Prostate gland (tissue), 2 donors: ENCODE measurements at places on chromosomes 1 and 21. TPM values are rescaled to one million over a fixed set of nuclear protein-coding genes. Genes with fewer than 3 reads are reported as not detected.

DNA sequence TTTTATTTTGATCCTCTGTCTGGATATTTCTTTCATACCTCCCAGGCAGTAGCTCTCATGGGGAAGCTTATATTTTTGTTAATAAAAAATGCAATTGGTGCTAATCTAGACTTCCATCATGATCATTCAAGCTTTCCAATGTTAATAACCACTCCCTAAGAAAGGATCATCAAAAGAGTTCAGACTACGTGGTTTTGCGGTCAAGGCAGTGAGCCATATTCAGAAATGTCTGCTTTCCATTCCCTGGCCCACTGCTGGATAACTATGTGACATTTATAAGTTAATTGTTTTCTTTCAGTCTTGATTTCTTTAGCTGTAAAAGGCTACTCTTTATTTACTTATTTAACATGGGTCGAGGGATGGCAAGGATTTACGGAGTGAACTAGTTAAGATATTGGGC, 414.6 kb downstream of the LMO4 start:
- no peak for DNase-seq
- peaks cover 6% of the 10 kb centered on the region for H3K27me3 ChIP-seq
- H3K4me3 ChIP-seq: no peak overlapping the region
- no peaks in the 10 kb centered on the region for H3K4me1 ChIP-seq
- no peaks in the 10 kb centered on the region for H3K36me3 ChIP-seq

The ZBED6 gene
- 5.8 TPM for total RNA-seq

- DNase-seq: no peak
- no peaks in the 10 kb centered on the region for H3K4me1 ChIP-seq
- no peak overlapping the region for H3K4me3 ChIP-seq
- H3K27me3 ChIP-seq: no peaks in the 10 kb centered on the region
- H3K36me3 ChIP-seq: no peaks in the 10 kb centered on the region
- no peak overlapping the region for H3K27ac ChIP-seq
Measured at GRCh38 chr1:61612602-61613001, 112.3 kb downstream of the TM2D1 start.

DNA sequence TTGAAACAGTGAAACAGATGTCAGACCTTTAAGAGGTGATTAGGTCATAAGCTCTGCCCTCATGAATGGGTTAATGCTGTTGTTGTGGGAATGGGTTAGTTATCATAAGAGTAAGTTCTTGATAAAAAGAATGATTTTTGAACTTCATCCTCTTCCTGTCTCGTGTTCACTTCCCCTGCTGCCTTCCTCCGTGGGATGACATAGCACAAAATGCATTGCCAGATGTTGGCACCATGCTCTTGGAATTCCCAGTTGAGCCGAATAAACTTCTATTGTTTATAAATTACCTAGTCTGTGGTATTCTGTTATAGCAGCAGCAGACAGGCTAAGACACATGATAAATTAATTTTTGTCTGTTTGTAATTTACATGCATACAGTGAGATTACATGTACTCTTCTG, 112.0 kb upstream of the LRRC7 start:
- no peaks in the 10 kb centered on the region for H3K27me3 ChIP-seq
- no peak overlapping the region for H3K4me3 ChIP-seq
- no peak overlapping the region for H3K27ac ChIP-seq
- no peak for DNase-seq

DNA sequence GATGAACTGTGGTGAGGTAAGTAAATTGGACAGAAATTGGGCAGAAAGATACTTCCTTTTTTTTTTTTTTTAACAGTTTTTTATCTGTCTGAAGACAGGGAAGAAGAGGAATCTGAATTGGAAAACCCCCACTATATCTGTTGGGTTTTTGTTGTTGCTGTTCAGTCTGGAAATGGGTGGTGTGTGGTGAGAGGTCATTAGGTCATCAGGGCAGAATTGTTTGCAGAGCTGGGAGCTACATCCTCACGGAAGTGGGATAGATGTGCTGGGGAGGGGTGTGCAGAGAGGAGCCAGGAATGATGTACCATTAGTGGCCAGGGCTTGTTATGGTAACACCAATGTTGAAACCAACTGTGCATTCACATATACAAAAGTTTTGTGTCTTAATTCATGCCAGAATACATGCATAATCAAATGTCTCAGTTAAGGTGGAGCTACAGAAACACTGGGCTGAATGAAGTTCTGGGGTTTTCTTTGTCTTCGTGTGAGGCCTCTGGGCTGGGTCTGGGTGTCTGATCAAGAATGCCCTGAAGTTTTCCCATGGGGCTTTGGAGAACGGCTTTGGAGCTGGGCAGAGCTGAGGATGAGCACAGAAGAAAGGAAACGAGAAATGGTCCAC, 12.4 kb downstream of the USP25 start:
- H3K27me3 ChIP-seq: no peaks in the 10 kb centered on the region
- H3K36me3 ChIP-seq: no peaks in the 10 kb centered on the region
- H3K27ac ChIP-seq: no peak overlapping the region
- no peak overlapping the region for H3K4me3 ChIP-seq
- no peak for DNase-seq

DNA sequence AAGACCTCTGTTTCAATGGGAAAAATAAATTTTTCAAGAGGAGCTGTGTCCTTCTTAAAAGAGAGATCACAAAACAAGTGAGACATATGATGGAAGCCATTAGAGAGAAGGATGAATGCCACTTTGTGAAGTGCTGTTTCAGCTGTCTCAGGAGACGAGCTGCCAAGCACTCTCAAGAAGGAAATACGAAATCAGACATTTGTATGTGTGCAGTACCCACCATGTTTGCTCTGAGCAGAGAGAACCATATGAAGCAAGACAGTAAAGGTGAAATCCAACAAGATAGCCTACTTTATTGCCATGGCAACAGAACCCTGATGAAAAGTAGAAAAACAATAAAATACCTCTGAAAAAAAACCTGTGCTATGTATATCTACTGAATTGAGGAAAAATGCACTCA, 168.1 kb downstream of the AMY1C start:
- H3K27me3 ChIP-seq: no peaks in the 10 kb centered on the region
- no peaks in the 10 kb centered on the region for H3K36me3 ChIP-seq
- H3K4me3 ChIP-seq: no peak overlapping the region
- no peak overlapping the region for H3K27ac ChIP-seq

DNA sequence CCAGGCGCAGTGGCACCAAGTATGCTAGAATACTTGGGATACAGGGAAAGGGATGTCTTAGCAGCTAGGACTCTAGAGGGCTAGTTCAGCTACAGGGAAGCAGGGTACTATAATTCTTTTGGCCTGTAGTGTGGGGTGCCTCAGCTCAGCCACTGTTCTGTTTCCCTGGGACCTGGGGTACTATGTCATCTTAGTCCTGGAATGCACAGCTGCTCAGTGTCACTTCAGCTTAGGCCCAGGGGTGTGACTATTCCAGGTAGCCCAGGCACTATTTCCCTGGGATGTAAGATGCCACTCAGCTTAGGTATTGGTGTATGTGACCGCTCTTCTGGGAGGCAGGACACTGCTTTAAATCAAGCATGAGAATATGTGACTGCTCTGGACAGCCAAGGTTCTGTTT, 34.1 kb downstream of the RGSL1 start:
- no peak overlapping the region for H3K4me3 ChIP-seq
- no peak overlapping the region for H3K27ac ChIP-seq
- DNase-seq: no peak
- H3K36me3 ChIP-seq: no peaks in the 10 kb centered on the region
- no peaks in the 10 kb centered on the region for H3K27me3 ChIP-seq
- no peaks in the 10 kb centered on the region for H3K4me1 ChIP-seq

The S100A1 gene
- total RNA-seq: 9.1 TPM

- no peak for DNase-seq
- no peaks in the 10 kb centered on the region for H3K4me1 ChIP-seq
- H3K27ac ChIP-seq: no peak overlapping the region
- no peaks in the 10 kb centered on the region for H3K27me3 ChIP-seq
Measured at GRCh38 chr1:121418369-121419049, 233.7 kb downstream of the SRGAP2C start.

- no peaks in the 10 kb centered on the region for H3K27me3 ChIP-seq
- H3K4me3 ChIP-seq: no peak overlapping the region
- no peak overlapping the region for H3K27ac ChIP-seq
- H3K4me1 ChIP-seq: no peaks in the 10 kb centered on the region
- no peak for DNase-seq
Measured at GRCh38 chr1:3562712-3563111, 48.6 kb downstream of the MEGF6 start.

The LINGO4 gene
- total RNA-seq: 2.3 TPM

The OR2T35 gene
- not detected for total RNA-seq

DNA sequence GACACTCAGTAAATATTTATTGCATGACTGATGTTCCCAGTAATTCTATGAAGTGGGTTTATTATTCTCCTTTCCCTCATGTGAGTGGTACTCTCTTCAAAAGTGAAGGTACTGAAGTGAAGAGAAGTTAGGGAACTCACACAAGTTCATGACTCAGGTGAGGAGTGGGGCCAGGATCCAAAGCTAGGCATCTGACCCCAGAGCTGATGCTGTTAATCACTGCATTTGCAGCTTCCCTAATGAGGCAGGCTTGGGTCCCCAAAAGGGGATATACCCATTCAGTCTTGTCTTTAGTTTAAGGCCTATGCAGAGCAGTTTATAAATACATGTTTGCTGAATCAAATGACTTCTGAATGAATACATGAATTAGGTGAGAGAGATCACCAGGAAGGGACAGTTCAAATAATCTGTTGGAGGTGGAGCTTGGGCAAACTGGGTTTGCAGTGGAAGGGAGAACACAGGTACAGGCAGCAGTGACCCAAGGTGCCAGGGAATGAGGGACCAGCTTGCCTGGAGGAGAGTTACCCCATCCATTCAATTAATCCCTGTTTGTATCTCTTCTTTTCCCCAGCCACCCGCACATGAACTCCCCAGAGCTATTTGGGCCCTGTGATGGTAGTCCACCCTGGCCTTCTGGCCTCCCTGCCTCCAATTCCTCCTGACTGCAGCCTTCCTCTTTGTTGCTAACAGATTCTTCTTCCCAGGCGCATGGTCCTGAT, 2.0 kb downstream of the CD58 start:
- no peaks in the 10 kb centered on the region for H3K4me1 ChIP-seq
- no peak overlapping the region for H3K27ac ChIP-seq
- no peak for DNase-seq
- no peaks in the 10 kb centered on the region for H3K36me3 ChIP-seq
- no peak overlapping the region for H3K4me3 ChIP-seq

The HSD3B2 gene
- total RNA-seq: not detected

- H3K36me3 ChIP-seq: no peaks in the 10 kb centered on the region
- H3K4me3 ChIP-seq: no peak overlapping the region
- no peak overlapping the region for H3K27ac ChIP-seq
- DNase-seq: no peak
- H3K27me3 ChIP-seq: no peaks in the 10 kb centered on the region
- no peaks in the 10 kb centered on the region for H3K4me1 ChIP-seq
Measured at GRCh38 chr1:98920441-98921110, 84.1 kb downstream of the PLPPR5 start.

- no peaks in the 10 kb centered on the region for H3K27me3 ChIP-seq
- H3K4me3 ChIP-seq: no peak overlapping the region
- peaks cover 6% of the 10 kb centered on the region for H3K36me3 ChIP-seq
Measured at GRCh38 chr1:19654386-19654785, 10.3 kb downstream of the NBL1 start.

GRCh38 chr1:162892906-162893611, 32.1 kb upstream of the CCDC190 start:
- H3K36me3 ChIP-seq: no peaks in the 10 kb centered on the region
- no peaks in the 10 kb centered on the region for H3K4me1 ChIP-seq
- DNase-seq: no peak
- H3K4me3 ChIP-seq: no peak overlapping the region
- no peak overlapping the region for H3K27ac ChIP-seq
- no peaks in the 10 kb centered on the region for H3K27me3 ChIP-seq

- DNase-seq: no peak
- no peaks in the 10 kb centered on the region for H3K27me3 ChIP-seq
- no peak overlapping the region for H3K4me3 ChIP-seq
- no peaks in the 10 kb centered on the region for H3K4me1 ChIP-seq
- no peak overlapping the region for H3K27ac ChIP-seq
- H3K36me3 ChIP-seq: no peaks in the 10 kb centered on the region
Measured at GRCh38 chr1:42745851-42746250, 5.8 kb upstream of the CLDN19 start.

- no peaks in the 10 kb centered on the region for H3K36me3 ChIP-seq
- no peak overlapping the region for H3K27ac ChIP-seq
- no peak for DNase-seq
- no peak overlapping the region for H3K4me3 ChIP-seq
- no peaks in the 10 kb centered on the region for H3K27me3 ChIP-seq
- H3K4me1 ChIP-seq: no peaks in the 10 kb centered on the region
Measured at GRCh38 chr1:201222125-201222524, 31.5 kb downstream of the IGFN1 start.

The KDF1 gene
- total RNA-seq: 42.8 TPM

DNA sequence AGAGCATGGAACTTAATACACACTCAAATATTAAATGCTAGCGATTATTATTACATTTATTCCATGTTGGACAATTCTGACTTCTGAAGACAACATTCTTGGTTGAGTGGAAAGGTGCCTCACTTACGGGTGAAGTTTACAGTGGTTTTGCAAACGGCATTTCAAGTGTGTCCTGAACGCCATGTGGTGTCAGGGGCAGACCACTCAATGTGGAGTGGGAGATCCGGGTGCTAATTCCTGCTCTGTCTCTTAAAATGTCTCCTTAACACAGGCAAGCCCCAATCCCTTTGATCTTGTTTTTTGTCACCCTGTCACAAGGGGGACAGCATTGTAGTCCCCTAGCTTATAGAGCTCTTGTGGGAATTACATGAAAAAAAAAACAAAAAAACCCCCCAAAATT, 5.6 kb upstream of the TDRD10 start:
- no peak overlapping the region for H3K27ac ChIP-seq
- no peak overlapping the region for H3K4me3 ChIP-seq
- H3K27me3 ChIP-seq: peaks cover 4% of the 10 kb centered on the region
- no peaks in the 10 kb centered on the region for H3K4me1 ChIP-seq
- DNase-seq: no peak

DNA sequence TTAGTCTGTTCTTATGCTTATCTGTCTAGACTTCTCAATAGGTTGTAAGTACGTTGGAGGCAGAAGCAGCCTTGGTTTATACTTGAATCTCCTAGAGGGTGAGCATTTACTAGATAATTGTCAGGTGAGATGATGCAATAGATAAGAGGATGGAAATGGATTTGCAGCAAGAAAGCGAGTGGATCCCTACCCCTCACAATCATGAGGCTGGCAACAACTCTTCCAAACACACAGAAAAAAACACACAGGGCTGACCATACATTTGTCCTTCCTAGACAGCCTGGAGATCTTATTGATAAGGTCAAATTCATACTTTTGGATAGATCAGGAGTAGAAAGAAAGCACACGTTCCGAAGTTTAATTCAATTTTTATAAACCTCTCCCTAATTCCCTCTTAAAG, 481.4 kb upstream of the CAMK1G start:
- no peaks in the 10 kb centered on the region for H3K36me3 ChIP-seq
- no peak overlapping the region for H3K27ac ChIP-seq

The L1TD1 gene
- total RNA-seq: 0.27 TPM

- H3K4me3 ChIP-seq: no peak overlapping the region
- no peaks in the 10 kb centered on the region for H3K36me3 ChIP-seq
- H3K4me1 ChIP-seq: peaks cover 10% of the 10 kb centered on the region
- peak overlapping the region; percentile 50 for H3K27ac ChIP-seq
- no peak for DNase-seq
Measured at GRCh38 chr1:230083746-230084407, 16.8 kb downstream of the GALNT2 start.

- no peaks in the 10 kb centered on the region for H3K27me3 ChIP-seq
- H3K4me1 ChIP-seq: no peaks in the 10 kb centered on the region
- DNase-seq: no peak
- no peak overlapping the region for H3K4me3 ChIP-seq
Measured at GRCh38 chr1:66371233-66372005, 162.5 kb upstream of the SGIP1 start.
